ENCODE measurements at places on chromosomes 3 and 15. TPM values are rescaled to one million over a fixed set of nuclear protein-coding genes. Genes with fewer than 3 reads are reported as not detected.

The SERPINI1 gene
- 1.7 TPM for total RNA-seq

The PEX5L gene
- total RNA-seq: 0.28 TPM

The OR5AC2 gene
- not detected for total RNA-seq

The PDCD10 gene
- 45.8 TPM for total RNA-seq

The RNU6-1 gene
- total RNA-seq: not detected

The MYL3 gene
- total RNA-seq: not detected

The CLDN1 gene
- 0.18 TPM for total RNA-seq

The ACTC1 gene
- not detected for total RNA-seq
